ENCODE measurements at places on chromosomes 6 and 20.

DNA sequence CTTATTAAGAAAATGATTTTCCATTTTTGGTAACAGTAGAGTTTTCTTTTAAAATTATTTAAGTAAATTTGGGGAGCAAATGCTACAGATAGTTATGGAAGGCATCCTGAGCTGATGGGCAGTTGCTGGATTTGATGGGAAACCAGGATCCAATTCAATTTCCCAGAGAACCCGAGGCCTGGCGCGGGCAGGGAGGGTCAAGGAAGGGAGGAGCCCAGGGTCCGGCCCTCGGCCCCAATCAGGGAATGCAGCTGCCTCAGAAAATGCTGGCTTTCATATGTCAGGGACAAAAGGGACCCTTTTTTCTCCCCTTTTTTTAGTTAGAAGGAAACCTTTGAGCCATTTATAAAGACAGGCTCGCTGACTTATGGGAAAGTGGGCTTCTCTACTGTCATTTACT, 42.1 kb downstream of the CTCFL start:
- DNase-seq = no peak

DNA sequence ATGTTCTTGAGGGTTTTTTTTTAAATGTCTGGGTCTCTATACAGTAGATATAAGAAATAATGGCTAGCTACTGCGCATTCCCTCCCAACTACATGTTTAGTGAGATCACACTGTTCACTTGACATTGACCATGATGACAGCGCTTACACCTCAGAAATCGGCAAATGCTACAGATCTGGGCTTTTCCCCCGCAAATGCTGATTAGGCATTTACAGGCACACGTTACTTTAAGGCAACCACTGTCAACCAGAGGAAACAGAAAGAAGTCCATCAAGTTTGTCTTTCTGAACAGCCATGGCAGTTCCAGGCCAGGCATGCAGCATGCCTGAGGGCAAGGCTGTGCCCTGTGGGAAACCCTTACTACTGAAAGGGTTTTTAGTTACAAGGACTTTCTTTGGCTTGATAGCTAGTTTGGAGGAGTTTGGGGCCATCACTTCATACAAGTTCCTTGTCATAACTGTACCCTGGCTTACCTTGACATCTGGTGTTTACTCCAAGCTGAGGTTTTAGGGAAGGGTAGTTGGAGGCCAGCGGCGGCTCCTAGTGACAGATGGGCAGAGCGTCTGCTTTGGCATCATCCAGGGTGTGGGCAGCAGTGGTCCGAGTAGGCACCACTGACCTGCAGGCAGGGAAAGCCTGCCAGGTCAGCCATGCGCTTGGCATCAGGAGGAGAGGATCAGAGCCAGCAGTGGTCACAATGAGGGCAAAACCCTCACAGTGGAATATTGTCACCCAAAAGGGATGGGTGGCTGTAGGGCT, 43.0 kb downstream of the CFAP61 start:
- no peak for DNase-seq

DNA sequence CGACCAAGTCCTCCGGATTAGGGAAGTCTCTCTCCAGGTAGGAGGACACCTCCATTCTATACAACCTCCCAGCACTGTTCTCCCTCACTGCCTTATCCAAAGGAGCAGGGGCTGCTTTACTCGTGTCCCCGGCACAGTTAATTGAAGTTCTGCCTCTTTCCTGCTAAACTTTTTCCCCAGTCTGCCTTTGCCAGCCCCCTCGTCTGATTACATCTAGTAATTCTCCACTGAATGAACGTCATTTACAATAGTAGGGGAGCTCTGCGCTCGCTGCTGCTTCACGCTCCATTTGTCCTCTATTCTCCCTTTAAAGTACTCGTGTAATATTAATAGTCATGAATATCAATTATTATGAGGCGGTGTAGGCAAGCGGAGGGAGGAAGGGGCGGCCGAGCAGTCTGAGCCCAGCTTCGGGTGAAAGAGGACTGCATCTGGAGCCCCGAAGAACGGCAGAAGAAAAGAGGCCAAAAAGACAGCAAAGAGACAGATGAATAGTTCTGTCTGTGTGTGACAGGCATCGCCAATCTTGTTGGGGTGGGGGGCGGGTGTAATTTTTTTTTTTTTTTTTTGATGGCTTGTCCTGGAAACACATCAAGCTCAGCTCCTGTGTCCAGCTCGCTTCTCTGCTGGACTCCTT, 2.9 kb downstream of the TFAP2B start:
- no peak for DNase-seq

GRCh38 chr20:39960522-39961428, 728.3 kb downstream of the MAFB start:
- peak; percentile 21 for DNase-seq

GRCh38 chr20:54585217-54585616, 109.8 kb downstream of the DOK5 start:
- no peak for DNase-seq

DNA sequence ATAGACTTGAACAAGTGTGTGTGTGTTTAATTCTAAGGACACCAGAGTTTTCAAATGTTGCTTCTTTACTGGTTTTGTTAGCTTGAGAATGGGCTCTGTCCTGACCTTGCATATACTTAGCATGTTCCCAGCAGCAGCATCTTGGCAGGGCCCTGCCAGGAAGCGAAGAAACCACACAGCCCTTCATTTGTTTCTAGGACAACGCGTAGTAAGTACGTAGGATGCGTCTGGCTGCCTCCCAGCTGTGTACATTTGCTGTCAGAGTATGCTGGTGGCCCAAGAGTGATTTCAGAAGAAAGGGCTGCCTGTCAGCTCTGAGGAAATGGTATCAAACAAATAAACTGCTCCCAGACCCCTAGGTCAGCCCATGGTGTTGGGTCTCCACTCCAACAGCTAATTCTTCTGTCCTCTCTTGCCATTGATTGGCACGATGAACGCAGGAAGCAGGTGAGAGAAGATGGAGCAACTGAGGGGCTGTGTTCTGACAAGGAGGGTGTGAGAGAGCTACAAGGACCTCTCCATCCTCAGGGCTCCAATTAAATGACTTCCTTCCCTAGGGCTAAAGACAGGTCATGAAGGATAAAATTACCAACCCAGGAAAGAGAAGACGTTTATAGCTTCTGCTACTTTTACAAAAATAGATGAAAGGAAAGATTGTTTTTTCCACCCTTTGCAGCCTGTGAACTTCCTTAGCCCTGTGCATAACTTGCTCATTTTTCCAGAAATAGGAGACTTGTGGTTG, 55.9 kb upstream of the HDDC2 start:
- no peak for DNase-seq

DNA sequence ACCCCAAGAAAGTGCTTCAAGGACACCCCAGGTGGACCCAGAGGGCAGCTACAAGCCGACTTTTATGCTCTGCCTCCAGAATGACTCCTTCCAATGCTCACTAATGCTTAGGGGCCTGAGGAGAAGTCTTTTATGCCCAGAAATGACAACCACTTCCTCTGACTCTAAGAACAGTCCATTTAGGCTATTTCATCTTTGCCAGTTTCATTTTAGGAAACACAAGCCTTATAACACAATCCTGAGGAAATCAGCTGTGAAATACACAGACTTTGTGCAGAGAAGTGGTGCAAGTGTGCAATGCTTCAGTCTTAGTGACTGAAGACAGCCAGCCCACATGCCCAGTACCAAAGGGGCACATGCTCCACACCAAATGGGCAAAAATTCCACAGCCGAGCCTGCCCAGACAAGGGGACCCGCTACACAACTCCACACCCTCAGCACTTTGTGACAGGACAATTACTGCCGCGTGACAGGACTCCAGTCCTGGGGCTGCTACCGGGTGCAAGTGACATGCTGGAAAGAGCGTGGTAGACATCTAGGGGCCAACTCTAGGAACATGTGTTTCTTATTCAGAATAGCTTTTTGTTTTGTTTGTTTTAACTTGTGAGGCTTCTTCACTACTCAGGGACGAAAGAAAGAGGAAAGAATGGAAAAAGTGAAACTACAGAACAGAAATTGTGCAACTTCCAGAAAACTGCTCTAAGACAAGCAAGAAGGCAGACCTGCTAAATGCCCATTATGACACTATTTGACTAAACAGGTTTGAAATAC, 28.2 kb upstream of the PLAGL1 start:
- no peak for DNase-seq

DNA sequence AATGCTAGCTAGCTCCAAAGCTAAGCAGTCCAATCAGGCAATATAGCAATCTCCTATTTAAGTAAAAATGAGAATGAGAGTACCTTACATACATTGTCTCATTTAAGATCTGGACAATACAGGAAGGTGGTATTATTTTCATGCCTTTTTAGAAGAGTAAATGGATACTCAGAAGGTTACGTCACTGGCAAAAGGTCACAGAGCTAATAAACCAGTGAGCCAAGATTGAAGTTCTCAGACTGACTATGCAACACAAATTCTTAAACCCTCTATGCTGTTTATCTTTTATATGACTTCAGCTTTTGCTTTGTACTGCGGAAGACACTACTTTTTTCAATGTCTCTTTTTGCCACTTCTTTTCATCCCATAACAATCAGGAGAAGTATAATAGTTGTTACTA, 135.2 kb upstream of the PRL start:
- DNase-seq = no peak

DNA sequence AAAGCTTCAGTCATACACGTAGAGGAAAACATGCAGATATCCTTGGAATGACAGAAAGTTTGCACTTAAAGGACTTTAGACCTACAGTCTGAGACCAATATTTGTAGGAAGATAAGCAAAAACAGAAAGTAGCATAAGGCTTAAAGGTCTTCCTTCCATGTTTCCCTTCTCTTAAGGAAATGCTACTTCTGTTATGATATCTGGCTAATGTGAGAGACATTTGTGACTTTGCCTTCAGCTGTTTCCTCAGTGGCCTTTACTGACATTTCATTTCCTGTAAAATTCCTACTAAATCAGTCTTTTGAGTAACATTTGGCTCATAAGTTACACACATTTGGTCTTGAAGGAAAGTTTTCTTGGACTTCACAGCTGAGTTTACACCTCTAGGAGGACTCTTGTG, 713.4 kb downstream of the TBC1D32 start:
- no peak for DNase-seq

DNA sequence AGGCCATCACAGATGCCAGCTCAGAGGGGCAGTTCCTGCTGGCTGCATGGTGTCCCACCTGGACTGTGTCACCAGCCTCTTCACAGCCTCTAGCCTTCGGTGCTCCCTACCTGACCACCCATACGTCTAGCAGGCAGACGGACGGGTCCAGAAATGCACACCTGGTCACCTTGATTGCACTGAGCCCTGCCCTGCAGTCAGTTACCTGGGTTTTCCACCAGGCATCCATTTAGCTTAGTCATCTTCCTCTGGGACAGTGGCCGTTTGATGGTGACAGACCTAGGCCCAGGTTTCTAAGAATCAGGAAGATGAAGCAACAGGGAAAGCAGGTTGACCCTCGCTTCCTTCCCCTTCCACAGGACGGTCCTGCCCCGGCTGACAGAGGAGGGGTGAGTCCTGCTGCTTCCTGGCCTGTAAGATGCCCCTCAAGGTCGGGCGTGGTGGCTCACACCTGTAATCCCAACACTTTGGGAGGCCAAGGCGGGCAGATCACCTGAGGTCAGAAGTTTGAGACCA, 9.8 kb upstream of the BPI start:
- DNase-seq = no peak

- no peak for DNase-seq
These were observed 225.3 kb downstream of the THBS2 start for GRCh38 chr6:169028343-169028742.

- DNase-seq = no peak
These were observed 248.5 kb downstream of the TSHZ2 start for GRCh38 chr20:53220482-53221307.

- DNase-seq = no peak
These were observed 423.1 kb upstream of the RNF217 start for GRCh38 chr6:124539096-124539495.

- DNase-seq = no peak
These were observed 3.0 kb upstream of the CDYL start for GRCh38 chr6:4773181-4773580.

- no peak for DNase-seq
These were observed 65.6 kb upstream of the PHACTR2 start for GRCh38 chr6:143612186-143612585.

DNA sequence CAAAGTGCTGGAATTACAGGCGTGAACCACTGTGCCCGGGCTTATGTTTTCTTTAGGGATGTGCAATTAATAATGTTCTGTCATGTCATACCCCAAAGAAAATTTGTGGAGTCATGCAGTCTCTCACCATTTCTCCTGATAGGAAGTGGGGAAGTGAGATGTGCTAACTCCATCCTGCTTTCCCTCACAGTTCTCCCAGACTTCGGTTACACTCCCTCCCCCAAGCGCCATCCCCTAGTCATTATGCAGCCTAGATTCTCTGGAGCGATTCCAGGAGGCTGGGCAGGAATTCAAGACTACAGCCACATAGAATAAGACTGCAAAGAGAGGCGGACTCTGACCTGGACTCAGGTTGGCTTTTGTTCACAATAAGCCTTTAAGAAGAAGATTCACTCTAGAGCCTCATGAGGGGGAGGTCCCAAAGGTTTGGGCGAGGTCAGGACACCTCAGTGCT, 271.4 kb downstream of the ALDH8A1 start:
- DNase-seq = no peak

DNA sequence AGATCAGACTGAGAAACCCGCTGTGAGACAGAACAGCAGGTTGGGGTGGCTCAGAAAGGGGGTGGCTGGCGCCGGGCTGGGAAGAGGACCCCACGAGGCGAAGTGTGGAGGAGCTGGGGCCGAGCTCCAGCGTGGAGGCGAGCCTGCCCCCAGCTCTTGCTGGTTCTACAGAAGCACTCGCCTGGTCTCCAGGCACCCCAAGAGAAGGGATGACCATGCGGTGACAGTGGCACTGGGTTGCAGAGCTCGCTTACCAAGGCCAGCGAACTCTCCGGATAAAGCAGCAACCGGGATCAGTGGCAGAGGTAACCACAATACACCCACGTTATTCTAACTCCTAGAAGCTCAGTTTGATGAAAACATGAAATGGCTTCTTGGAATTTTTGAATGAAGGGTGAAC, 26.5 kb downstream of the THBS2 start:
- DNase-seq = no peak

GRCh38 chr6:169803271-169803811, 51.9 kb downstream of the ERMARD start:
- DNase-seq = no peak

- DNase-seq = no peak
These were observed 4.2 kb downstream of the ADTRP start for GRCh38 chr6:11774426-11774825.

DNA sequence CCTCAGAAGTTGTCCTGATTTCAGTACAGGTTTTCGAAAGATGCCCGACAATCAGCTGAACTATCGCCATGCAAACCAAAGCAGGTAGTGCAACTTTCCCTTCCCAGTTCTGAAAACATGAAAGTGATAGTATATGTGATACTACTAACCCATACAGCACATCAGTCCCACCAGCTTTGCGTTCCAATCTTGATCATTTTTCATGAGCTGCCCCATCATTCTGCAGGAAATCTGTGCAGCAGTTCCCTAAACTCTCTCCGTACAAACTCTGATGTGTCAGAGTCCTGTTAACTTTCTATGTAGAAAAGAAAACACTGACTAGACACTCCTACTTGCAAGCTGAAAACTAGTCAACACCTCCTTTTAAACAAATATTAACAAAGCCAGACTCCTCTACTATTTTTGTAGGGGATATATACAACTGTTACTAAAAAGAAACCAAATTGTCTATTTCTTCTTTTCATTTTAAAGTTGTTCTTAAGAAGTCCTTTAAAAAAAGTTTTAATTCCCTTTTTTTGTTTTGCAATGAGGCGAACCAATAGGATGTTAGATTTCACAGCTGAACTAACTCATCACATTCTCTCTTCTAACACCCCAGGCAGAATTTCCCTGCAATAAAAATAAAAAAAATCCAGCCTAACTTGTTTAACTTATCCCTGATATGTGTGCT, 99.6 kb upstream of the DST start:
- DNase-seq = no peak

GRCh38 chr20:7667194-7667593, 273.1 kb downstream of the HAO1 start:
- no peak for DNase-seq

GRCh38 chr6:139920027-139920775, 545.8 kb upstream of the CITED2 start:
- DNase-seq = no peak

Data from breast epithelium (tissue), 4 donors.